ENCODE measurements at places on chromosomes 2 and 18.

DNA sequence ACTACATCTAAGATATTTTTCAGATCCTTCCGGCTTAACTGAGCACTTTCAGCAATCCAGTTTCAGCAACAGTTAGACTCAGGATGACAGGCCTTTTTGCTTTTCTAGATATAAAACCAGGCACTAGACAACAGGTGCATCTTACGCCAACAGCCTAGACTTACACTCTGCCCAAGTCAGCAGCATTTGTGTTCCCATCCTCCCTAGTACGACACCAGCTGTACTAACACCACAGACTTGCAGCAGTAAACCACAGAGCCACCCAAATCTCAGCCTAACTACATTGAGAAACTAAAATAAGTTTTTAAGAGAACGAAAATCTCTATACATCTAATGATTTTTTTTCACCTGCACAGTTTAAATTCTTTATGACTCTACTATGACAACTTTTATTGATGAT, 89.9 kb upstream of the DNMT3A start:
- no peak for DNase-seq

GRCh38 chr2:109204412-109204811, 75.4 kb downstream of the SH3RF3 start:
- DNase-seq: no peak

DNA sequence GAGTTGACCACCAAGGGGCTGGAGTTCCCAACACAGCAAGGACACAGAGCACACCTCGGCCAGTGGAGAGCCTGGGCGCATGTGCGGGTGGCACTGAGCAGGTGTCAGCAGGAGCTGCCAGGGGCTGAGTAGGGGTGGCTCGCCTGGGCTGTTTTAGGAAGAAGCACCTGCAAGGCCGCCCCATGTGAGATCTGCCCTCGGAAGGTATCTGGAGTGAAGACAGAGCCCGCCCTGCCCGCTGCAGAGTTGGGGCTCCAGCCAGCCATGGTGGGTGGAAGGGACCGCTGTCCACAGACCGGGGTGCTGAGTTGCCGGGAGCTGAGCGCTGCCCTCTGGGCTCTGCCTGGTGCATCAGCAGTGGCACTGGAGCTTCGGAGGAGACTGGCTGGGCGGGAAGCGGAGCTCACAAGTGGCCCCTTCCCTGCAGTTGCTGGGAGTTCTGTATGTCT, 35.2 kb downstream of the MTERF4 start:
- no peak for DNase-seq

DNA sequence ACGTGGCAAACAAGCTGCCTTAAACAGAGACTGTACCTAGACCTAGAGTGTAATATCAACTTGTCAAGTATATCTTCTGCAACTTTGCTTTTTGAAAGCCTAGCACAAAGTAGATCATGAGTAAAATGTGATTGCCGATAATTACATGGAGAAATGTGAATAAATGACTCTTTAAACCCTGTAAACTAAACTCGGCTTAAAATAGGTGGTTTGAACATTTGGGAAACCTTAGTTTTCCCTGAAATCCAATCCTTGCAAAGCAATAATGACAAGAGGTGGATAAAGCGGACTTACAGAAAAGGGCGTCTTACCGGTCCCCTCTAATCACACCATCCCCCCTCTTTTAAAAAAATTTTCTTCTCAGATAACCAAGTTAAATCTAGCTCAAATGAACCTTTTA, 549 bp upstream of the PSMD14 start:
- DNase-seq: no peak

DNA sequence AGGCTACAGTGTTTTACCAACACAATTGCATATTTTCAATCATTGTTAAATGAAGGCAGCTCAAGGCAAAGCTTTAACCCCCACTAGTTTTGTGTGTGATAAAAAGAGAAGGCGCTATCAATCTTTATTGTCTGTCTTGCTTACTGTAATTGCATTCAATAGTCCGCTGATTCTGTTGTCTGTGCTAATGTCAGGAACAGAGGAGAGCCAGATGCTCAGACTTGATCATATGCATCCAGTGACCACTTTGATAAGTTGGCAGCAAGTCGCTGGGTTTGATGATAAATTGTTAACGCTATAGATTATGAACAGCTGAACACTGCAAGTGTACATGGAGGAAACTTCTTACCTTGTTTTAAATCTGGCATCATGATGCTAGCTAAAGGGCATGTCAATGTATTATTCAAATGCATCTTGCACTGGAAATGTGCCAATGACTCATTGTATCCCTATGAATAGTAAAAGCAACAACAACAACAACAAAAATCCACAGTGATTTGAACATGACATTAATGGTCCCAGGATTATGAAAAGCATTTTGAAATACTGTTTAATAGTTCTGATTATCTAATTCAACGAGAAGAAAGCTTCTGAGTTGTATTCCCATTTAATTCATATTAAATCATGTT, 423.5 kb upstream of the FANCL start:
- DNase-seq: no peak

DNA sequence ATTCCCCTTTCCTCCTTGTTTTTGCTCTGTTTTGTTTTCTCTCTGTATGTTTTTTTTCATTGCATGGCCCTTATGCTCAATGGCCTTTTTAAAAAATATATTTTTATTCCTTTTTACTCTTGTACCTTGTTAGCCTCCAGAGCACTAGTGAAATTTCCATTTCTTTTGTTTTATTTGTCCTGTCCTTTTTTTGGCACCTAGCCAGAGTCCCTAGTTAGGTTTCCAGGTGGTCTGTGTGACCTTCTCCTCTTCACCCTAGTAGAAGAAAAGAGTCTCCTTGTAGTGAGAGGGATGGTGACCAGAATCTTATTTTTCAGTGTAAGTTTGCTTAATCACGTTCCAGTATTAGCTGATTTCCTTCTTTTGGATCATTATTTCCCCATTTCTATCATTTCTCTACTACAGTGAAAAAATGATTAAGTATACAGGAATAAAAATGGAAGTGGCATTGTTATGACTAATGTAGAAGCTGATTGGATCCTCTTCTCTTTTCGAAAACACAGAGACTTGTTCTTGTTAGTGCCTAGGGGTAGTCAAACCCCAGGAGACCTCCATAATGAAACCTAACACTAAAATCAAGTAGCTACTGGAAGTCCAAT, 65.9 kb downstream of the NBEAL1 start:
- no peak for DNase-seq

GRCh38 chr2:161975813-161976160, 98.2 kb downstream of the DPP4 start:
- DNase-seq: no peak

DNA sequence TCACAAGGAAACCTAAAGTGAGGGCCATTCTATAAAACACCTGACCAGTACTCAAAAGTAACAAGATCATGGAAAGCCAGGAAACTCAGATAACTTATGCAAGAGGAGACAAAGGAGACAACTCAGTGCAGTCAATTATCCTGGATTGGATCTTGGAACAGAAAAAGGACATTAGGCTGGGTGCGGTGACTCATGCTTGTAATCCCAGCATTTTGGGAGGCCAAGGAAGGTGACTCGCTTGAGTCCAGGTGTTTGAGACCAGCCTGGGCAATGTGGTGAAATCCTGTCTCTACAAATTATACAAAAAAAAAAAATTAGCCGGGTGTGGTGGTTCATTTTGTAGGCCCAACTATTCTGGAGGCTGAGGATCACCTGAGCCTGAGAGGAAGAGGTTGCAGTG, 424.5 kb upstream of the SPRED2 start:
- no peak for DNase-seq

DNA sequence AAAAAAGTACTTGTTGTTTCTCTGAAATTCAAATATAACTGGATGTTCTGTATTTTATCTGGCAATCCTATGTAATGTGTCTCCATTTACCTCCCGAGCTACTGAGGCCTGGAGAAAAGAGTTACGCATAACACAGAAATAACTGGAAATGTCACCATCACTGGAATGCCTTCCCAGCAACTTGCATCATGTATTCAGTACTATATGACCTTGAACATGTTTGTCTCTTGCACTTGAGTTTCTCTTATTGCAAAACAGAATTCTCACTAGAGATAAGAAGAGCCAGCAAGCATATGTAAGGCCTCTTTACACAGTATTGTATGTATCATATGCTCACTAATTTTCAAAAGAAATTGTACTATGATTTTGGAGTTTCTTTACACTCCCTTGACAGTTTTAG, 99.6 kb upstream of the CTAGE1 start:
- DNase-seq: no peak

GRCh38 chr2:159317392-159318088, 31.0 kb upstream of the WDSUB1 start:
- DNase-seq: no peak

GRCh38 chr2:102181919-102182635, 4.7 kb upstream of the IL1RL2 start:
- DNase-seq: no peak

DNA sequence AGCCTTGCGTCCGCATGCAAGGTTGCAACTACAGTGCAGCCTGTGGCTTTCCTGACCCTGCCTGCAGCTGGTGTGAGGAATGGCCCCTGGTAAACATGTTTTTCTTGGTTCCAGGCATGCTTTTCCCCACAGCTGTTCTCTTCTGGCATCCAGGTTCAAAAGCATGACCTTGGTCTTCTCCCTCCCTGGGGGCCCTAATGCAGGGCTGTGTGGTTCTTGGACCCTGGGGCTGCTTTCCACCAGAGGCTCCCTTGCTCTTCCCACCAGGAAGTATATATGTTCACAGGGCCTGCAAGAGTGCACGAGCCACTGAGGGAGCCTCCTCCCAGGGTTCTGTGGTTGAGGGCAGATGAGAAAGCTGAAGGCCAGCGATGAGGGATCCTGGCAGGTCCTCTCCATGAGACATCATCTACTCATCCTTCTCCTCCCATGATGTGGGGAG, 125.9 kb downstream of the BCL2L11 start:
- DNase-seq: no peak

GRCh38 chr18:46160050-46160798, 56.0 kb downstream of the HAUS1 start:
- DNase-seq: no peak

- DNase-seq: no peak
Observed at GRCh38 chr18:28767727-28768211, 590.8 kb upstream of the CDH2 start.

GRCh38 chr2:22442051-22442450, 942.9 kb upstream of the KLHL29 start:
- DNase-seq: no peak

GRCh38 chr2:39991298-39991697, 212.2 kb upstream of the THUMPD2 start:
- no peak for DNase-seq

GRCh38 chr2:120700659-120701058, 35.0 kb upstream of the GLI2 start:
- DNase-seq: no peak

- no peak for DNase-seq
Observed at GRCh38 chr18:66013969-66014368, 263.2 kb downstream of the CDH7 start.

GRCh38 chr2:140639628-140640027, 1491.2 kb downstream of the LRP1B start:
- no peak for DNase-seq

DNA sequence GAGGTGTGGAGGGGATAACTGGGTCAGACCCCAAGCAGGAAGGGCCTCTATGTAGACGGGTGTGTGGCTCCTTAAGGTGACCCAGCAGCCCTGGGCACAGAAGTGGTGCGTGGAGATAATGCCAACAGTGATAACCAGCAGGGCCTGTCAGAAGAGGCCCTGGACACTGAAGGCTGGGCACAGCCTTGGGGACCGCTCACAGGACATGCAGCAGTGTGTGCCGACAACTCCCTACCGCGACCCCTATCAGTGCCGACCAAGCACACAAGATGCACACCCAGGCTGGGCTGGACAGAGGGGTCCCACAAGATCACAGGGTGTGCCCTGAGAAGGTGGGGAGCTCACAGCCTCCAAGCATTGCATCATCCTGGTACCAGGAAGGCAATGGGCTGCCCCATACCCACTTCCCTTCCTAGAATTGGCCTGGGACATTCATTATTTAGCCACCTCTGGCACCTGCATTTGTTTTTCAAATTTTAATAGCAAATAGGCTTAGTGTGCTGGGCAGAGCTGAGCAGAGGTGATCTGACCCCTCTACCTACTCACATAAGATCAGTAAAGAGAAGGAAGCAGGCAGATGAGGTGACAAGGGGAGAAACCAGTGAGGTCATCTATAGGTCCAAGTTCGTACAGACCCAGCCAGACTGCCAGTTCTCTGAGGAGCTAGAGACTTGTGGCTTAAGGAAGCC, 55.2 kb downstream of the BCL11A start:
- no peak for DNase-seq

DNA sequence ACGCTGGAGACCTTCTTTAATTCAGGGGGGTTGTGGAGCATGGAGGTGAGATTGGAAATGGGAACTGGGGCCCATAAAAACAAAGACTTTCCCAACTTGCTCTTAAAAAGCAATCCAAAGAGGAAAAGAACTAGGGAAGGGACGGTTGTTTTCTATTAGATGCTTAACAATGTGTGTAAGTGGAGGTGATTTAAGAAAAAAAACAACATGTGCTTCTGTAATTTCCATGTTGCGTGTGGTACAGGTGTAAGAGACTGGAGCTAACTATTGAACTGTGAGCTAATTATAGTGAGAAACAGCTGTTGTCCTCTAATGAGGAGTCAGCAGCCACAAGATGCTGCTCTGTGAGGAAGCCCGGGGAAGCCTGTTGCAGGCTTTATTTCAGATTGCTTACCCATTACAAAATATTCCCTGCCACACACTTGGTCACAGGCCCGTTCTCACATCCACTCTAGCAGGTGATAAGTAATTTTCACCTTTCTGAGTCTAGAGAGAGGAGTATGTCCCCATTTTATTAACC, 280.6 kb upstream of the PARD3B start:
- no peak for DNase-seq

- DNase-seq: no peak
Observed at GRCh38 chr18:8702668-8703067, 2.7 kb upstream of the MTCL1 start.

- DNase-seq: no peak
Observed at GRCh38 chr18:62030091-62030985, 137.5 kb upstream of the RNF152 start.

DNA sequence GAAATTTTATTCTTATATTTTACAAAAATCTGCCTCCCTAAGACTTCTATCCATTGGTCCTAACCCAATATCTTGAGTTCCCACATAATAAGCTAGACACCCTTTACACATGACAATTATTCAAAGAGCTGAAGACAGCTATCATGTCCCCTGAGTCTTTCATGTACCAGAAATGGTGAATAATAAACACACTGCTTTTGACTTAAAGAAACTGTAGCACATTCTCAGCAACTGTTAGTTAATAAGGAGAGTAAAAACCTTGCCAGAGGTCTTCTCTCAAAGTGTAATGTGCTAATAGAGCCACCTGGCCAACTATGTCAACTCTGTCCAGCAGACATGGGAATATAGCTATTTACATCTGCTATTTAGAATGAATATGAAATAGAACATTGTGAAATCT, 109.7 kb upstream of the ARL5A start:
- no peak for DNase-seq

DNA sequence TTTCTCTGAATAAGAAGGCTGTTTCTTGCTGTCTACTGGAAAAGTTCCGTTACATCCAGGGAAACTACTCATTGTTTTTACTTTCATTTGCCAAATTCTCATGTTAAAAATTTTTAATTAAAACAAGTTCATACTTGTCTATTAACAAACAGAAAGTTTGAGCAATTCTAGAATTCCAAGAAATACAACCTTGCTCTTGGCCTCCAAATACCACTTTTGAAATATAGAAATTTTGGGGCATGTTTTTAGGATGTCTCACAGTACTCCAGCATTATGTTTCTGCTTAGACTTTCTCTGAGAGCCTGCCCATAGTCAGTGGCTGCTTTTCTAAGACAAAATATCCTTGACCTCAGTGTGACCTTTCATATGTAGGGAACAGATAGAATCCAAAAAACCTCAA, 228.7 kb upstream of the RND3 start:
- DNase-seq: no peak

- no peak for DNase-seq
Observed at GRCh38 chr18:56246916-56247315, 391.5 kb downstream of the TXNL1 start.

GRCh38 chr18:9248661-9249060, 85.9 kb upstream of the TWSG1 start:
- no peak for DNase-seq
